Gastroesophageal sphincter (tissue), 4 donors: ENCODE measurements at places on chromosomes 7 and 10. TPM values are rescaled to one million over a fixed set of nuclear protein-coding genes. Genes with fewer than 3 reads are reported as not detected.

- no peak for ATAC-seq
Observed at GRCh38 chr10:128457136-128457535, 330.9 kb upstream of the MKI67 start.

FAM221A gene
- total RNA-seq, result 3.2 TPM

SAMD9 gene
- total RNA-seq, result 12.2 TPM

DNA sequence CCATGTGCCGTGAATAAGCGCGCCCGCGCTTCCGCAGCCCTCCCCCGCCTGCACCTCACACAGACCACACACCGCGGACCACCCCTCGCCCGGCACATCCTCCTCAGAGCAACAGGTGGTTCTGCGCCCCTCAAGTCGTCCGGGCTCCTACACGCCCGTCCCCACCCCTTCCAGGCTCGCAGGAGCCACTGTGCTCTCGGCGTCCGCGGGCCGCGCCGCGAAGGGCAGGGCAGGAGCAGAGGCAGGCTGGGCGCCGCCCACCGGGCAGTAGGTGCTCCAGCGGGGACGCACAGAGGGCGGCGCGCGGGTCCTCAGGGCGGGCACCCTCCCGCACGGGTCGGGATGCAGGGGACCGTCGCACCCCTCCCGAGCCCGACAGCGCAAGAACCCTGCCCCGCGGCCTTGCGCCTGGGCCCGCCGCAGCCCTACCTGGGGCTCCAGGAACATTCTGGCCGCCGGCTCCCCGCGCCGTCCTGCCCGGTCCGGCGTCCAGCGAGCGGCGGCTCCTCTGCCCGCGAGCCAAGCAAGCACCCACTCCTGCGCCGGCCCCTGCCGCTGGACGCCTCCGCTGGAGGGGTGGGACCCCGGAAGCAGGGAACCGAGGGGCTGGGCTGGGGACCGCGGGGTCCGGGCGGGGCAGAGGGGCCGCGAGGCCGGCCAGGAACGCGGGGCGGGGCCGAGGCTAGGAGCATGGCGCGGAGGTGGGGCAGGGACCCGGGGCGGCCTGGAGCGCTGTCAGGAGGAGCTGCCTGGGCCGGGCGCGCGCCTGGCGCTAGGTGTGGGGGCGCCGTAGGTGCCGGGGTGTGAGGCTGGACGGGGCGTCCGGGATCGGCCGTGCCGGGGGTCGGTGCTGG lies 37.4 kb downstream of the RASGEF1A start:
- ATAC-seq, result peak; percentile 16

EVX1 gene
- total RNA-seq, result not detected

DNA sequence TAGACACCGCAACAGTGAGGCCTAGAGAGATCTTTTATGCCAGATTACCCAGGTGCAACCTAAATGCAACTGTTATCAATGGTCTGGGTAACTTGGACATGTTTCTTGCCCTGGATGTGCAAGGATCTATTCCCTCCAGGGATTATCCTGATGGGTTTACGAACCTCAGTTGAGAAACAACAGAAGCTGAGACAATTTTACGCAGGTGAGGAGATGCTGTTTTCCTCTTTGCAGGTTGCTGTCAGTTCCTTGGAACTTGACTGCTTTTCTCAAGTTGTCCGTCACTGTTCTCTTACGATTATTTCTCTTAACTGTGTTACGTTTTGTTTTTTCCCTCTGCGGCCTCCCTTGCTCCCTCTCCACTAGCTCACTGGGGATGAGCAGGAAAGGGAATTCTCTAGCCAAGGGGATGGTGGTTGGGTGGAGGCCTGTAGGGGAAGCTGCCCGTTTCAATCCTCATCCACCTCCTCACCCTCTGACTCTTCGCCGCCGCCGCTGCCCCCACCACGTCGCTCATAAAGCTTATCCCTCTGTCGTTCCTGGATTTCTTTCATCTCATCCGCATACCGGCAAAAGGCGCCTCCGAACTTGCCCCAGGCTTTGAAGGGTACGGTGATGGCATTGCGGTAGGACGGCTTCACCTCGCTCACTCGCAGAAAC lies 1.2 kb downstream of the PURB start:
- ATAC-seq, result no peak
